T-helper 17 cell (primary cell): ENCODE measurements at places on chromosomes 2 and 18. TPM values are rescaled to one million over a fixed set of nuclear protein-coding genes. Genes with fewer than 3 reads are reported as not detected.

The NYAP2 gene
- total RNA-seq = not detected

GRCh38 chr2:147463881-147464520 lies 380.8 kb upstream of the ACVR2A start:
- no peak overlapping the region for H3K4me3 ChIP-seq
- H3K27me3 ChIP-seq = no peaks in the 10 kb centered on the region
- H3K4me1 ChIP-seq = no peaks in the 10 kb centered on the region
- H3K36me3 ChIP-seq = peaks cover 4% of the 10 kb centered on the region
- DNase-seq = no peak

- peak overlapping the region; percentile 12 for H3K4me3 ChIP-seq
- no peak for DNase-seq
- H3K27ac ChIP-seq = no peak overlapping the region
- H3K4me1 ChIP-seq = peaks cover 9% of the 10 kb centered on the region
Measured at GRCh38 chr2:20676353-20677215, 9.6 kb downstream of the GDF7 start.

- peaks cover 16% of the 10 kb centered on the region for H3K27me3 ChIP-seq
- no peaks in the 10 kb centered on the region for H3K4me1 ChIP-seq
- peaks cover 2% of the 10 kb centered on the region for H3K36me3 ChIP-seq
- no peak overlapping the region for H3K4me3 ChIP-seq
Measured at GRCh38 chr18:45275367-45276113, 339.7 kb upstream of the SLC14A2 start.
